ENCODE measurements at places on chromosomes 4 and X.
A peak's percentile ranks its signal among the peaks of the same experiment; 100 is the strongest.

- no peak for DNase-seq
These were observed 109.4 kb downstream of the PDHA2 start for GRCh38 chr4:95949136-95949765.

- DNase-seq, result no peak
These were observed 55.2 kb downstream of the HPGD start for GRCh38 chr4:174467107-174467506.

DNA sequence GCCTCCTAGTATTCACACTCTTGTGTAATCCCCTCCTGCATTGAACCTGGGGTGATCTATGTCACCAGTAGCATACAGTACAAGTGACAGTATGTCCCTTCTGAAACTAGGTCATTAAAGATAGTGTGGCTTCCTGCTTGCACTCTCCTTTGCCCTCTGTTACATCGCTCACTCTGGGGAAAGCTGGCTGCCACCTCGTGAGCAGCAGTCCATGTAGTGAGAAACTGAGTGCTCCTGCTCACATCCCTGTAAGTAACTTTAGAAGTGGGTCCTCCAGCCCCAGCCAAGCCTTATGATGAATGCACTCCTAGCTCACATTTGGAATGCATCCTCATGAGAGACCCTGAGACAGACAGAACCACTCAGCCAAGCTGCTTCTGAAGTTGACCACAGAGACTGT is 89.8 kb upstream of the TNIP3 start:
- DNase-seq, result no peak

- no peak for DNase-seq
These were observed 29.3 kb upstream of the SCOC start for GRCh38 chr4:140344101-140344500.

- no peak for DNase-seq
These were observed 54.3 kb upstream of the TET2 start for GRCh38 chr4:105092356-105092755.

GRCh38 chr4:121900132-121900983 is 30.1 kb upstream of the BBS7 start:
- peak; percentile 24 for DNase-seq

Measured in SK-N-MC (cell line).